ENCODE measurements at places on chromosomes 3 and 15.
A peak's percentile ranks its signal among the peaks of the same experiment; 100 is the strongest.

GRCh38 chr3:42043099-42043813 lies 47.9 kb upstream of the TRAK1 start:
- DNase-seq, result no peak

DNA sequence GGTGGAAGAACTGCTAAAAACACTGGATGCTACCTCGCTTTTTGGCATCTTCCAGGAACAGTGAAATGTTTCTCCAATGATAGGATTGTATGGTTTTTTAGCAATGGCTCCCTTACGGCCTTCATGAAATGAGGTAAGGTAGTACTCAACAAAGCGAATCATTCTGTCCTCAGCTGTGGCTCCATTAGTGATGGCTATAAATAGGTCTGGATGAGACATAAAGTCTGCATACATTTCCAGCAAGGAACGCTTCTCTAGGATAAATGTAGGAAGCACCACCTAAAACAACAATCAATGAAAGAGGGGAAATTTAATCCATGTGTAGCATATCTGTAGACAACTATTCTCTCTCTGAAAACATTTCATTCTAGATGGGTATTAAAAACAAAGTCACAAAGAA lies 32.4 kb upstream of the SNX4 start:
- no peak for DNase-seq

GRCh38 chr3:192408007-192408646 lies 319.2 kb downstream of the FGF12 start:
- no peak for DNase-seq

GRCh38 chr15:76064375-76064774 lies 4.6 kb downstream of the TMEM266 start:
- no peak for DNase-seq

DNA sequence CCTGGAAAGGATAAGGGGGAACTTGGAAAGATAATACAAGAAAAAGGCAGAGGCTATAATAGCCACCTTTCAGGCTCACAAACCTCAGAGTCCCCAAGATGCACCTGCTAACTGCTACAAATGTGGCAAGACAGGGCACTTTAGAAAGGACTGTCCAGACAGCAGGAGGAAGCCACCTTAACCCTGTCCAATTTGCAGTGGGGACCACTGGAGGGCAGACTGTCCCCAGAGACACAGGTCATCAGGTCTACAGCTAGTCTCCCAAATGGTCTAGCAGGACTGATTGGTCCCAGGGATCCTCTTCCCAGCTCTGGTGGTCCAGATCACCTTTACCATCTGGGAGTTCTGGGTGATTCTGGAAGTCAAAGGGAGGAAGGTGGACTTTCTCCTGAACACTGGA lies 882.5 kb upstream of the GBE1 start:
- no peak for DNase-seq

DNA sequence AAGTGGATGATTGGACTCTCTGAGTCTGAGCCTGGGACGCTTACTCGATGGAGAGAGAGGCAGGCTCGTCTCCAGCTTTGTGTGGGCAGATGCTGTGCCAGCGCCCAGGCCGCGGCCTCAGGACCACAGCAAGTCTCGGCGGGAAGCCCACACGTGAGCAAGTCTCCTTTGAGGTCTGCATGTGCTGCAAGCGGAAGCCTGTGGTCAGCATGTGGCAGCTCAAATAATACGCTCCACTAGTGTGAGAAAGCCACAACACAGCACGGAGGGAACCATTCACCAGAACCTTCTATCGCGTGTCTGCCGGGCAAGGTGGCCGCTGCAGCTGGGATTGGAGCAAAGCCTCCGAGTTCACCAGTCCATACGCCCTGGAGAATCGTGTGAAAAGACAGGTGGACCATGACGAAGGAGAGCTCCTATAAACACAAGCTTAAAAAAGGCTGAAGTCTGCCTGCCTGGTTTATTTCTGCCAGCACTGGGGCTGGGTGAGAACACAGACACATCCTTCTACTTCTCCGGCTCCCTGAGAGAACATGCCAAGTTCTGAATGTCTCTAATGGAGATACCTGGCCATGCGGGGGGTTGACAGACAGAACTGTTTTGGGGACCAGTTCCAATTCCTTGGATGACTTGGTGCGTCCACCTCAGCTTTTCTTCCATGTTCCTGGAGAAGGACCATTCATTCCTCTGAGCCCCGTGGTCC lies 82.0 kb upstream of the LRIG1 start:
- DNase-seq, result peak; percentile 39

GRCh38 chr3:156449710-156450574 lies 105.0 kb downstream of the SSR3 start:
- DNase-seq, result no peak

- DNase-seq, result no peak
These were observed at the start of gene NEIL1 for GRCh38 chr15:75346796-75347221. TSS of gene NEIL1 (plus strand) at chr15:75347039. CDS start at chr15:75348906, 1,867 bp downstream.

DNA sequence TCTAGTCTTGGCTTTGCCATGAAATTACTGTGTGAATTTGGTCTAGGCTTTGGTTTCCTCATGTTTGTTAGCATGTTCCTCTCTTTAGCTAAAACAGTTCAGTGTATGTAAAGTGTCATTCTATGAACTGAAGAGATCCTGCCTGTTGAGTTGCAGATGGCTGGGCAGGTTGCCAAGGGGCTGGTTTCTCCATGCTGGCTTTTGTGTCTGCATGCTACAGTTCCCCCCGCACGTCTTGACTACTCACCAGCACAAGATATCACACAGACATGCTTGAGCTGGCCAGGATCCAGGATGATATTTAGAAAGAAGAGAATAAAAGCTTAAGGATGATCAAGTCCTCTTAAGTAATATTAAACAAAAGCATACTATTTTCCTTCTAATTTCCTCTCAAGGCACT lies 90.2 kb downstream of the CERS3 start:
- DNase-seq, result peak; percentile 14

DNA sequence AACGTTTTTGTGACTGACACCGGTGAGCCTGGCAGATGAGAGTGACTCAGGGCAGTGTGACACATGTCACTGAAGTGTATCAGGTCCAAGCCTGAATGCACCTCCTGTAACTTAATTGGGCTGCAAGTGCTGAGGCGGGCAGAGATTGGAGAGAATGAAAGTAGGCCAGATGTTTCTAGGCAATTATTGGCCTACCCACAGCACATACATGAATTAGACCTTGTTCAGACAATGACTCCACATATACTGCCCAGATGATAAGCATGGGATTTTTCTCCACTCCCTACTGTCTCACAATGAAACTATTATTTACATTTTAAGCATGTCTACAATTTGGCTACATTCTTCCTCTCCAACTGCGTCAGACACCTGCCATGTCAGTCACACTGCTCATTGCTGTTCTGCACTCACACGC lies 187.3 kb upstream of the ZNF385D start:
- DNase-seq, result no peak

GRCh38 chr15:71679793-71680353 lies 130.5 kb upstream of the NR2E3 start:
- no peak for DNase-seq

GRCh38 chr3:30681649-30682211 lies 75.3 kb downstream of the TGFBR2 start:
- DNase-seq, result no peak

- no peak for DNase-seq
These were observed 619.2 kb downstream of the DIPK2A start for GRCh38 chr3:144590854-144591253.

DNA sequence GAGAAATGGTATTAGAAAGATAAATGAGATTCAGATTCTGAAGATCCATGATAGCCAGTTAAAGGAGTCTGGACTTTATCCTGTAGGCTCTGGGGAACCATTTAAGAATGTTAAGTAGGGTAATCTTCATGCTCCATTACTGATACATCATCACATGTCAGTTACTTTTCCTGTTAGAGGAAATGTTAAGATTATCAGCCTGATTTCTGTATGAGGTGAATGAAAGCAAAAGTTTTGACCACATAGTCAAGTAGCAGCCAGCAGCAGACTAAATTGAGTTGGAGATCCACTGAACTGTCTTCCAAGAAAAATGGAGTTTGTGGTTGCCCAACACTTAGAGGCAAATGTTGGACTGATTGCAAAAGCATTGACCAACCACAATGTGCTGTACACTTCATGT lies 4.7 kb upstream of the COPB2 start:
- no peak for DNase-seq

DNA sequence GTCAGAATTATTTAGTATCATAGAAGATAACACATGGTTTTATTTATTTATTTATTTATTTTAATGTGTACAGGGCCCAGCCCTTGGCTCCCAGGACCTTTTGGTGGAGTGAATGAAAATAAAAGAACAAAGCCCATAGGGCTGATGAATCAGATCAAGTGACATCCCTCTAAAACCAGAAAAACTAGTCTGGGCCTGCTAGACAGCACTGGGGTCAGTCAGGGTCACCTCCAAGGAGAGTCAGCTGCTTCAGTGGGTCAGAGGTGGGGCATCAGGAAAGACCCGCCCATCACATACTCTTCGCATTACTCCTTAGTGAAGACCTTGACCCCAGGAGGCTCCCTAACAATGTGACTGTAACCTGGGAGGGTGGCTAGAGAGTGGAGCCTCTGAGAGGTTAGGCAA lies 12.8 kb downstream of the PPCDC start:
- DNase-seq, result no peak

DNA sequence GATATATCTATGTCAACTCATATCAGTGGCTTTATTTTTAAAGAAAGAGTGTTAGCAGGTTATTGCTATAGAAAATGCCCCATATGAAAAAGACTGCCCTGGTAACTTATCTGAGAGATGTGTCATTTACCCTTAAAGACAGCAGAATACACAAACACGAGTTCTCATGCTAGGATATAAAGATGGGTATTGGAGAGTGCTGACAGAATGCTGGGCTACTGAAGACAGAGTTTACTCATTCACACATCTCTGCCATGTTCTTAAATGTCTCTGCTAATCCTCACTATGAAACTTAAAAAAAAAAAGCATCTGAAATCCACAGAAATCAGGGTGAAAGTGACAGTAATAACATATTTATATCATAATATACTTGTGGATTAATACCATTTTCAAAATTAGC lies 126.7 kb downstream of the FOXP1 start:
- no peak for DNase-seq

GRCh38 chr3:11390411-11391131 lies 118.4 kb downstream of the ATG7 start:
- no peak for DNase-seq

GRCh38 chr3:195094191-195094921 lies 176.6 kb downstream of the XXYLT1 start:
- DNase-seq, result no peak

DNA sequence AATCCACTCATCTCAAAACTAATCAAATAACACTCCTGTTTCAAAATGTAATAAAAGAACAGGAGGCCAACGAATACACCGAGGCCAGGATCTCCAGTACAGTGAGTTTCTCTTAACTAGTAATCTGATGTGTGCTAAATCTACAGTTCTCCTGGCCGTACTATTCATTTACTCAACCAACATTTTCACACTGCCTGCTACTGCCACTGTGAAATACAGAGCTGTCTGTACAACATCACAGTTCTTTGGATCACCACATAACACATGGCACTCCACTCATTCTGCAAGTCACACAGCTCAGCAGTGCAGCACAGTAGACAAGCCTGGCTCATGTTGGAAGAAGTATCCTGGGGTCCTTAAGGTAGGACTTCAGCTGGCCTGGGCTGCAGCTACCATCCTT lies 21.9 kb downstream of the RIOX2 start:
- DNase-seq, result no peak

DNA sequence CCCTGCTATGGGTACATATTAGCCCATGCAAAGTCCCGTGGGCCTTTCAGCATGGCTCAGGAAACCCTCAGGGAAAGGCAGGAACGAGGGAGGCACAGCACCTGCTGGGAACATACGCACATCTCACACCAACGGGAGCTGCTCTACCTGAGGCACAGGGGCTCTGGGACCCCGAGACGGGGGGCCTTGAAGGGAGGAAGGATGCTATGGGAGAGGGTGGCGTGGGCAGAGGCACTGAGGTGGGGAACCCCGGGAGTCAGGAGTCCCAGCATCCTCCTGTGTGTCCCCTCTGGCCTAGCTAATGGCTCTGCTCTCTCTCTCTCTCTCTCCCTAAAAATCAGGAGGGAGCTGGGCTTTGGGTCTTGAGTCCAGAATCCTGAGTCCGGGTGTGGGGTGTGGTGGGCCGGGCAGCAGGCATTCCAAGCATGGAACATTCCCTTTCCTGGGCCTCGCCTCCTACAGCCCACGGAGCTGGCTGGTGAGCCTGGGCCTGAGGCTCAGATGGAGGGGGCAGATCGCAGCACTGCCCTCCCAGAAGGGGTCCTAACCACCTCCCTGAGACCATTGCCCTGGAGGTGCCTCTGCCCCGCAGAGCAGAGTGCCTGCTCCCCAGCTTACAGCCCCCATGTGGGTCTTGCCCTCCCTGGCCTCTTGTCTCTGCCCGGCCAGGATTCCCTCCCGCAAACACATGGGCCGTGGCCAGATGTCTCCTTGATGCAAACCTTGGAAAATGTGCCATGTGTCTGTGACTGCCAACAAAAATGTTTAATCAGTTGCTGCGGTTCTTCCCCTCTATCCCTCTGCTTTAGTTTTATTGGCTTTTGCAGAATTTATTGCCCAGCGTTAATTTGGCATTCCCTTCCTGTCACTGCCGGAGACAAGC lies 101.6 kb downstream of the TMEM266 start:
- DNase-seq, result no peak

DNA sequence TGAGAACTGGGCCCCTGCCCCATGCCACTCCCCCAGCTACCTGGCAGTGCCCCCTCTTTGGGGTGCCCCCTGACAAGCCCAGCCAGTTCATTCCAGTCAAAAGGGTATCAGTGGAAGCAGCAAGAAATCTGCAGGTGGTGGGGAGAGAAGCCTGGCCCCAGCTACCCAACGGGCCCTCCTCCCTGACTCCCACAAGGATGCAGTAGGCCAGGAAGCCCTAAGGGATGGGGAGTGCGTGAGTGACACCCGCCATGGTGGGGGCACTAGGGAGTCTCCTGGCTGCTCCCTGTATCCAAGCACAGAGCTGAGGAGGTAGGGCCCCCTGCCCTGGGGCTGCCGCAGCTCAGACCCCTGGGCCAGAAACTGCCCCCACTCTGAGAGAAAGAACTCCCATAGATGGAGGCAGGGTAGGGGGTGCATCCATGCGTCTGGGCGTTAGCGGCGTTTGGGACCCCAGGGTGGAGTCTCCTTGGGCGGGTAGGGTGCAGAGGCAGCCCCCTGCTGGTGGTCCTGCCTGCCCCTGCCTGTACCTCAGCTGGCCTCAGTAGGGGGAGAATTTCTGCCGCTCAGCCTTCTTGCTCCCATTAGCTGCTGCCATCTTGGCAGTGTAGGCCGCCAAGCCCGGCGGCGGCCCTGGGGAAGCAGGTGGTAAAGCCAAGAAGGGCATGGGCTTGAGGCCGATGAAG lies 2.5 kb downstream of the GPR62 start:
- DNase-seq, result no peak

- no peak for DNase-seq
These were observed 8.5 kb downstream of the PPCDC start for GRCh38 chr15:75031848-75032247.

GRCh38 chr3:84965141-84965540 lies 6.4 kb downstream of the CADM2 start:
- DNase-seq, result no peak

DNA sequence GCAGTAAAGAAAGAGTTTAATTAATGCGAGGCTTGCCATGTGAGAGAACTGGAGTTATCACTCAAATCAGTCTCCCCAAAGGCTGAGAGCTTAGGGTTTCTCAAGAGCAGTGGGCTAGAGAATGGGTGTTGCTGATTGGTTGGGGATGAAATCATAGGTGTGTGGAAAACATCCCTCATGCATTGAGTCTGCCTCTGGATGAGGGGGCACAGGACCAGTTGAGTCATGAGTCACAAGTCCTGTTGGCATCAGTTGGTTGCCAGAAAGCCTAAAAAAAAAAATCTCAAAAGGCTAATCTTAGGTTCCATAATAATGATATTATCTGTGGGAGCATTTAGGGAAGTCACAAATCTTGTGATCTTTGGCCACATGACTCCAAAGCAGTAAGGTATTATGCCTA lies 800.3 kb downstream of the TUSC7 start:
- DNase-seq, result no peak
